ENCODE measurements at places on chromosomes 2 and 18. TPM values are rescaled to one million over a fixed set of nuclear protein-coding genes. Genes with fewer than 3 reads are reported as not detected.

Gene MYO3B
- total RNA-seq: under 0.01 TPM

GRCh38 chr18:463403-463802 is 37.1 kb downstream of the COLEC12 start:
- no peak for DNase-seq

- DNase-seq: no peak
These were observed 33.0 kb upstream of the CCDC150 start for GRCh38 chr2:196606516-196606915.

- DNase-seq: peak; percentile 87
These were observed 14.2 kb downstream of the SIGLEC15 start for GRCh38 chr18:45839414-45840395.

GRCh38 chr2:85259101-85259590 is 68.6 kb downstream of the TGOLN2 start:
- DNase-seq: no peak

Gene SLC5A7
- total RNA-seq: not detected

DNA sequence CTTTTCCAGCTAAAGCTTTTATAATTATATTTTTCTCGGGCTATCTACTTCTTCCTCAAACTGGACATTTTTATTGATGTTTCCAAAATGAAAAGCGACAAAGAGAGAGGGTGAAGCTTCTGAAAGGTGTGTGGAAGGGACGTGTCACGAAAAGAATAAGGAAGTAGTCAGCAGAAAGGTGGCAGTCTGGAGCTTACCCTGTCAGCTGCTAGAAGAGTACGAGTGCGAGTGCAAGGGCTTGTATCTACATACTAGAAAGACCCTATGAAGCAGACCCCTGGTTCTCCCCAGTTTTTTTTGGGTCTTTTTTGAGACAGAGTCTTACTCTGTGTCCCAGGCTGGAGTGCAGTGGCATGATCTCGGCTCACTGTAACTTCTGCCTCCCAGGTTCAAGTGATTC is 14.6 kb downstream of the FHL2 start:
- DNase-seq: no peak

- DNase-seq: no peak
These were observed 109.8 kb downstream of the DDX1 start for GRCh38 chr2:15701341-15701907.

DNA sequence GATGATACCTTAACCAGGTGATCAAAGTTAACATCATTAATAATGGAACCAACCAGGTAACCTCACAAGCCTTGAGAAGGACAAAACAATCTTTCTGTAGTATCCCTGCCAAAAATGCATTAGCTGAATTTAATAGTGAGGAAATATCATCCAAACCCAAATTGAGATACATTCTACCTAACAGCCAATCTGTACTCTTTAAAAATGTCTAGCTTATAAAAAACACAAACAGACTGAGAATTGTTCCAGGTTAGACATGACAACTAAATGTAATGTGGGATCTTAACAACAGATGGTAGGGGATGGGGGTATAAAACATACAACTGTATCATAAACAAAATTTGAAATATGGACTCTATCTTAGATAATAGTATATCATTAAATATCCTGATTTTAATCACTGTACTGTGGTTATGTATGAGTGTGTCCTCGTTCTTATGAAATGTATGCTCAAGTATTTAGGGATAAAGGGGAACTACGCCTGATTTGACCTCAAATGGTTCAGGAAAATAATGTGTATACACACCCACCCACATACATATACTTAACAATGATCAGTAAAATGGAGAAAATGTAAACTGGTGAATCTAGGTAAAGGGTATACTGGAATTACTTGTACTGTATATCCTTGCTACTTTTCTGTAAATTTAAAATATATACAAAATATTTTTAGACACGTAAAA is 1.7 kb downstream of the FANCL start:
- no peak for DNase-seq

Gene CMPK2
- 31.5 TPM for total RNA-seq

DNA sequence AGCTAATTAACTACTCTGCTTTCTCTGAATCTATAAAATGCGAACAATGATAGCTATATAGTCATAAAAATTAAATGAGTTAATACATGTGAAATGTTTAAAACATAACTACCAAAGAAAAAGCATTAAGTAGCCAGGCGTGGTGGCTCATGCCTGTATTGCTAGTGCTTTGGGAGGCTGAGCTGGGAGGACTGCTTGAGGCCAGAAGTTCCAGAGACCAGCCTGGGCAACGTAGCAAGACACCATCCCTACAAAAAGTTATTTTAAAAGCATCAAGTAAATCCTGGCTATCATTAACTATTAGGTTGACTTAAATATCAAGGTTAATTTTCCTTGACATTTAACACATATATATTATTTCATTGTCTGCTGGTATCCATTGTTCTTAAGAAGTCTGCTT is 152.4 kb downstream of the NBAS start:
- no peak for DNase-seq

Gene MOGAT1
- not detected for total RNA-seq
